DMS 273 treated with DMSO at 0.1 percent for 48 hours (cell line): ENCODE measurements at places on chromosomes 11 and 22.

DNA sequence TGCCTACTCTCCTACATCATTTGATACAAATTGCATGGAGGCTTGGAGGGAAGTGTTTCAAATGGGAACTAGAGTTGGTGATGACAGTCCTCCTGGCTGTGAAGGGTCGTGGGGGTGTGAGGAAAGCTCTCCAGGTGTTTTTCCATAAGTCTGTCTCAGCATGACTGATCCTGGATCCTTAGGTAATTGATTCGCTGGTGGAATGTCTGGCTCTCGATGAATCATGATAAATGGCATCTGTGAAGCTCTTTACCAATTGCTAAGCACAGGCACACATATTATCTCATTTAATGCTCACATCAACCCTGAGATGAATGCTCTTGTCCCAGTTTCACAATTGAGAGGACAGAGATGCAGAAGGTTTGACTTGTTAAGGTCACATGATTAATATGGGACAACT is 107.5 kb downstream of the PKNOX2 start:
- DNase-seq = no peak

DNA sequence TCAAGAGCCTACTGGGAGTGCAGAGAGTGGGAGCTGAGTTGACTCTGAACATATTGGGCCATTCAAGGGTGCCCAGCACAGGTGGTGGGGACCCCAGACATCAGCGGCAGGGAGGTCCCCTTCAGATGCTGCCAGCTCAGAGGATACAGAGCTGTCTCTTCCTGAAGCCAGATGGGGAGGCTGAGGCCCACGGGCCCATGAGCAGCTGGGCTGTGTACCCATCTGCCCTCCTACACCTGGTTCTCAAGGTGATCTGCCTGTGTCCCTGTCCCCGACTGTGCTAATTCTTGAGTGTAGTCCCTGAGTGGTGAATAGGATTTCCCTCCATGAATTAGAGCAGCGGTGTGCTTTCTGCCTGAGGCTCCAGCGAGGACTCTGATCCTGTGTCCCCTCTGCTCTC is 76.3 kb downstream of the MICAL2 start:
- no peak for DNase-seq

DNA sequence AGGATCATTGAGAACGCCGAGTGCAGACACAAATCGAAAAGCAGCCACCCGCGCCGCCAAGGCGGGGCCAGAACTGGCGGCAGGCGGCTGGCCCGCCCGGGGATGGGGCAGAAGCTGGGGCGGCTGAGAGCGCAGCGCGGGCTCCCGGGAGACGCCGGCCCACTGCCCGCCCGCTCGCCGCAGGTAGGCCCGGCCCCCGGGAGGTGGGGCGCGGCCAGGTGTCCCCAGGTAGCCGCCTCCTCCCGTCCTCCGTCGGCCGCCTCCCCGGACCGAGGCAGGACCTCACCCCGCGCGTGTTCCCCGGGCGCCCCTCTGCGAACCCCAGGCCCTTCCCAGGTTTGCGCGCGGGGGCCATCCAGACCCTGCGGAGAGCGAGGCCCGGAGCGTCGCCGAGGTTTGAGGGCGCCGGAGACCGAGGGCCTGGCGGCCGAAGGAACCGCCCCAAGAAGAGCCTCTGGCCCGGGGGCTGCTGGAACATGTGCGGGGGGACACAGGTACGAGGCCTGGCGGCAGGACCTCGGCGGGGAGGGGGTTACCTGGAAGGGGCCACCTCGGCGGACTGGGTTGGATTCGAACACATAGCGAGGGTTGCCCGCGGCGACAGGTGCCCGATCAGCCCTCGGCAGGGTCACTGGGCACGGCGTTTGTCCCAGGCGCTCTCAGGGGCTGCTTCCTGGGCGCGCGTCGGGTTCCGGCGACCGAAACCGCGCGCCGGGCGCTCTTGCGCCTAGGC is at the start of gene PRRG4:
PRRG4 (plus strand) TSS at position 248 of the 733 bp plus-strand sequence. CDS start 603 bp downstream, outside the sequence.
- DNase-seq = no peak

DNA sequence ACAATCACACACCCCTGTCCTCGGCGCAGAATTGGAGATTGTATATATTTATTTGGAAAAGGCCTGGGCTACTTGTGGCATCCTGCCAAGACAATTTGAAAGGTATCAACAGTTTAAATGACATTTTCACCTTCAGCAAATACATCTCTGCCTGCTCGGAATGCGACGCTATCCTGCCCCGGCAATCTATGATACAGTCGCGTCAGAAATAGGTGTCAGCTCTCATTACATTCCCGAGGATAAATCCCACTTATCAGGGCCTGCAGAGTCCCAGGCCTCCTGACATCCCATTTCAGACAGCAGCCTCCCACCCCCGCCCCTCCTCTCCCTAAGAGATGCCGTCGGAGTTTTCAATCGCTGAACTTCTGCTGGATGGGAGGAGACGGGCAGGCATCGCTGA is 114.7 kb downstream of the BRD1 start:
- DNase-seq = no peak

DNA sequence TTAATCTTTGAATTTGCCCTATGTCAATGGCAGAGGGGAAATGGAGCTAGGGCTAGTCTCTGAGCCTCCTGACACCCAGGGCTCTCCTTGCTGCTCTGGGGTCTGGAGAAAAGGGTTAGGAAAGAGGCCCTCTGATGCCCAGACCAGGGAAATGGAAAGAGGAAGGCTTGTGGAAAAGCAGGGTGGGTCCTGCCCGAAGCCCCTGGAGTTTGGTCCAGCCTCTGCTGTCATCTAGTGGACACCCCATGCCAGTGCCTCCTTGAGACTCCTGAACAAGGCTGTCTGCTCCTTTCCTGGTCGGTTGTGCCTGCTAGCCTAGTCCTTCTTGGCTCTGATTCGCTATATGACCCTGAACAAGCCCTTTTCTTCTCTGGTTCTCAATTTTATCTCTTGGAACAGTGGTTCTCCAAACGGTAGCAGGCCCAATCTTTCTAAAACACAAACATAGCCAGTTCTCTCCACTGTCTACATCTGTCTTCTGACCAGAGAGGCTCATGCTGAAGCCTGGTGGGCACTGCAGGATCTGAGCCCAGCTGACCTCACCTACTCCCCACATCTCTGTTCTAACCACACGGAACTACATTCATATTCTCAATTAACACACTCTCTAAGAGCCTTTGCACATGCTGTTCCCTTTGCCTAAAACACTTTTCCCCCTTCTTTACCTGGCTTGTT is 8.8 kb upstream of the PLA2G3 start:
- DNase-seq = peak; percentile 47

DNA sequence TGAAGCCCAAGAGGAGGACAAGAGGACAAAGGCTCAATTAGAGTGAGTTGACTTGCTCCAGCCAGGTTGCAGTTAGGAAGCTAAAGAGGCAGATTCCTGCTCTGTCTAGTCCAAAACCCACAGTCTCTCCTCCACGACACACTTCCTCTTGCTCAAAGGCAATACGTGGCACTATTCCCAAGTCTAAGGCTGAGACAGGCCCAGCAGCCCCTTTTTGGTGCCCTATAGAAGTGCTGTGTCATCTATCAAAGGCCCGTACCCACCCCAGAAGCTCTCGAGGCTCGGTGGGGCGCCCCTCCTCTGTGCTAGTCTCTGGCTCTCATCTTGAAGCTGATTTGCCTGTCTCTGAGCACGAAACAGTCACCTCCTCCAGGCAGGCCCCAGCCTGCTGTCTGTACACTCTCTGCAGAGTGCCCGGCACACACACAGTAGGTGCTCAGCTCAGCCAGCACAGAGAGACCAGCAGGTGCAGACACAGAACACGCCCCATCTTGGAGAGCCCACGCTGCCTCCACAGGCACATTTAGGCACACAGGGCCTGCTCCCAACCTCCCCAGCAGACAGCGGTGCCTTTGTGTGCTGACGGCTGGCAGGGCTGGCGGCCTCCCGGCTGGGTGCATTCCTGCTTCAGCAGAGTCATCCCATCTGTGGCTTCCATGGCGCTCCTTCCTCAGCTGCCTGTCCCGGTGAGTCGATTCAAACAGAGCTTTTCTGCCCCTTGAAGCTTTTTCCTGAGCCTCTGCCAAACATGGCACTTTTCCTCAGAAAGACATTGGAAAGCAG is 52.8 kb downstream of the MYH9 start:
- no peak for DNase-seq

DNA sequence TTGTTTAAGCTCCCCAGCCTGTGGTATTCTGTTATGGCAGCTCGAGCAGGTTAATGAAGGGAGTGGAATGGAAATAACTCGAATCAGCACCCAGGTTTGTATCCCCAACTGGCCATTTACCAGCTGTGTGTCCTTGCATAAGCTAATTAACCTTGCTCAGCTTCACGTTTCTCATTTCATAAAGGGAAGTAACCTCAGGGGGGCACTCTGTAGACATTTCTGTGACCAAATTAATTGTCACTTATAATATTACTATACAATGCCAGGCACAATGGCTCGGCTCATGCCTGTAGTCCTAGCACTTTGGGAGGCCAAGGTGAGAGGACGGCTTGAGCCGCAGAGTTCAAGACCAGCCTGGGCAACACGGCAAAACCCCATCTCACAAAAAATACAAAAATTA is 13.8 kb downstream of the ADA2 start:
- no peak for DNase-seq

- DNase-seq = no peak
Observed at GRCh38 chr11:10325277-10326011, 20.6 kb downstream of the ADM start.

DNA sequence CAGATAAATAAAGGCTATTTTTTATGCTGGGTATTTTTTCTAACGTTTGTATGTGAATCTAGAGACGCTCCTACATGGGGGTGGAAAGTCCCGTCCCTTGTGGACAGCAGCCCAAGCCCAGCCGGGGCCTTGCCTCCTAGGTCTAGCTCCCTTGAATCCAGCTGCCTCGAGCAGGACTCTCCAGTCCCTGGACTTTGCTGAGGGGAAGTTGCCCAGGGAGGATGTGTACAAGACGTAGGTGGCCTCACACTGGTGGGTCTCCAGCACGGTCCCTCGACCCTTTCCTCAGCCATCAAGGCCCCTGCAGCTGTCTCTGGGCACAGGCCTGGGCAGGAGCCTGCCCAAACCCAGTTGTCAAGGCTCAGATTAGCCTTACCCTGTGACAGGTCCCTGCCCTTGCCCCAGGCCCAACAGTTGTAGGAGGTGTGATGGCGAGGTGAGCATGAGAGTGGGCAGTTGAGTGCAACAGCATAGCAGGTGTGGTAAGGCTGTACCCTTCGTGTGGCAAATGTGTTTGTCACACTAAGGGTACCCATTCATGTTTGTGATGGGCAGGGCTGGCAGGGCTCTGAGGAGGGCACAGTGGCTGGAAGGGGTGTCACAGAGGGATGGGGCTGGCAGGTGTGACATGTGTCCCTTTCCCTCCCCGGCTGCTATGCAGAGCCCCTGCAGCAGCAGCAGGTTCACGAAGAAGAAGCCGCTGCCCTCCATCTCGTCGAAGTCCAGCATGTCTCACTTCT is 3.4 kb downstream of the CCDC116 start:
- no peak for DNase-seq

DNA sequence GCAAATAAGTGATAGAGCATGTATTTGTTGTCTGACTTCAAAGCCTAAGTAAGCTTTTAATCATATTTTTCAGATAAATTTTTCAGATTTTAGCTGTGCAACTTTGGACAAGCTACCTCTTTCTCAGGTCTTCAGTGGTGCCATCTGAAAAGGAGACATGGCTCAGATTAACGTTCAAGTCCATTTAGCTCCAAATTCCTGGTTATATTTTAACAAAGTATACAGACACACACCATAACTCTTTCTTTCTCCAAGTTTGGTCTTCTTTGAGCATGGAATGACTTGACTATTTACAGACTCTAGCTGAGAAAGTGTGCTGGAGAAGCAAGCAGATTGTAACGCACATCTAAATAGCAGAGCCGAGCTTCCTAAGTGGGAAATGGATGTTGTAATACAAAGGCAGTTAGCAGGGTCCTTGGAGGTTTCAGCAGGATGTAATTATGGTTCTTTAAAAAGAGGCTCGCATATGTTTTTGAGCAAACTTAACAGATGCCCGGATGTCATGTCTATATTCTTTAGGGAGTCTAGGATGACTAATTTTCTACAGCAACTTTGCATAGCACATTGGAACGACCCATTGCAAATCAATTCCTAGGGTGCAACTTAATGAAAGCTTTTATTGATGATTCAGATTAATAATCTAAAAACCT is 128.1 kb upstream of the E2F8 start:
- peak; percentile 36 for DNase-seq

DNA sequence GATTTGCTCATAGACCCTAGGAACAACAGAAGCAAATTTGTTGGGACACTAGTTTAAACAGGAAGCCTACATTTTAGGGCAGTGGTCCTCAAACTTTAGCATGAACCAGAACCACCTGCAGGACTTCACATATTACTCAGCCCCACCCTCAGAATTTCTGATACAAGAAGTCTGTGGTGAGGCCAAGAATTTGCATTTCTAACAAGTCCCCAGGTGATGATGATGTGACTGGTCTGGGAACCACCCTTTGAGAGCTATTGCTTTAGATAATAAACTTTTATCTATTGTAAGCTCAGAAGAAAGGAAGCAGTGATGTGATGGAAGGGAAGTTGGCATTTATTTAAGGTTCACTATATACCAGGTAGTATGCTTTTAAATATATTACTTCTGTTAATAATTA is 194.0 kb downstream of the FAM181B start:
- DNase-seq = no peak

- DNase-seq = no peak
Observed at GRCh38 chr11:65036931-65037330, 4.1 kb upstream of the SAC3D1 start.

DNA sequence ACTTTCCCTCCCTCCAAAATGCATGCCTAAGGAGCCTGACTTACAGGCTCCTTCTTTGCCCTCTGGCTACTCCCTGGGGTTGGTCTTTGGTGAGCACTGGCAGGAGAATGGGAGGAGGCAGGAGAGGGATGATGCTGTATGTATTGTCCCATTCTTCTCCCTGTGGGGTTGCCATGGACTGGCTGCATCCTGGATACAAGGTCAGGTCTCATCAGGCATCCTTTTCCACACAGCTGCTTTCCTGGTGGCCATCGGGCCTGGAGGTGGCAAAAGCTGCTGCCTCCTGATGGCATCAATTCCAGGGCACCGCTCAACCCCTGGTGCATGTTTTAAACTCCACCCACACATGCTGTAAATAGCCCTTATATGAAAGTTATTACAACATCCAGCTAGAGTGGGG is 257.2 kb downstream of the ETS1 start:
- DNase-seq = no peak

GRCh38 chr22:49934160-49934890 is 15.9 kb downstream of the CRELD2 start:
- no peak for DNase-seq

- DNase-seq = peak; percentile 12
Observed at GRCh38 chr11:61293867-61294716, 1.0 kb downstream of the VWCE start.

DNA sequence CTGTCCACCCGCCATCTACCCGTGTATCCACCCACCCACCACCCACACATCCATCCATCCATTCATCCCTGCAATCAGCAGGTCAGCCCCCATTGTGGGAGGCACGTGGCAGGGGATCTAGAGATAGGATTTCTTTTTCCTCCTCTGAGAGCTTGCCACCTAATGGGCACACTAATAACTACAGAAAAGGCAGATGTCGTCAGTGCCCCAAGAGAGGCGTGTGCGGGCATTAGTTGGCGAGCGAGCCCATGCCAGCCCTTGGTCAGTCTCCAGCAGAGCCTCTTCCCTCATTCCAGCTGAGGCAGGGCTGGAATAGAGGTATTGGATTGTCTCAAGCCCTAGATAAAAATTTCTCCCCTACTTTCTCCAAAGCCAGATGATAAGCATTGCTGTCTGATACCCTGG is 9.7 kb downstream of the USP2 start:
- DNase-seq = peak; percentile 64
